Central memory CD4-positive, alpha-beta T cell (primary cell): ENCODE measurements at places on chromosomes 2 and 18.

GRCh38 chr2:111171337-111171930, 50.7 kb downstream of the BCL2L11 start:
- no peak for DNase-seq

DNA sequence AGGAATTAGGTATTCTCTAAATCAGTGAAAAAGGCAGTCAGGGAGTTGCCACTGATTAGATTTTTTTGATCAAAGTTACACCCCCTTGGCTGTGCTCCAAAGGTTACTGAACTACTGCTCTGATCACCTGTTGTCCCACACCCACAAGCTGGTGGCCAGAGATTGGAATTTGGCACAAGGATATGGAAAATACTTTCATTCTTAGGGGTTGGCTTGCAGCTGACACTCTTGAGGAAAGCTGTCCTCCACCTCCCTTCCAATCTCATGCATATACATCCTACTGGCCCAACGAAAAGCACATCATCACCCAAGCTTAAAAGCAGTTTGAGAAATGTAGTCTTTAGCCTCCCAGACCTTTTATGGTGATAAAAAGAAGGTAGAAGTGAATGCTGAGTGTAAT, 329.5 kb upstream of the CHAC2 start:
- no peak for DNase-seq

GRCh38 chr18:56641714-56642337, 3.4 kb upstream of the TXNL1 start:
- no peak for DNase-seq

GRCh38 chr2:159297042-159297707, 10.7 kb upstream of the WDSUB1 start:
- DNase-seq, result no peak

DNA sequence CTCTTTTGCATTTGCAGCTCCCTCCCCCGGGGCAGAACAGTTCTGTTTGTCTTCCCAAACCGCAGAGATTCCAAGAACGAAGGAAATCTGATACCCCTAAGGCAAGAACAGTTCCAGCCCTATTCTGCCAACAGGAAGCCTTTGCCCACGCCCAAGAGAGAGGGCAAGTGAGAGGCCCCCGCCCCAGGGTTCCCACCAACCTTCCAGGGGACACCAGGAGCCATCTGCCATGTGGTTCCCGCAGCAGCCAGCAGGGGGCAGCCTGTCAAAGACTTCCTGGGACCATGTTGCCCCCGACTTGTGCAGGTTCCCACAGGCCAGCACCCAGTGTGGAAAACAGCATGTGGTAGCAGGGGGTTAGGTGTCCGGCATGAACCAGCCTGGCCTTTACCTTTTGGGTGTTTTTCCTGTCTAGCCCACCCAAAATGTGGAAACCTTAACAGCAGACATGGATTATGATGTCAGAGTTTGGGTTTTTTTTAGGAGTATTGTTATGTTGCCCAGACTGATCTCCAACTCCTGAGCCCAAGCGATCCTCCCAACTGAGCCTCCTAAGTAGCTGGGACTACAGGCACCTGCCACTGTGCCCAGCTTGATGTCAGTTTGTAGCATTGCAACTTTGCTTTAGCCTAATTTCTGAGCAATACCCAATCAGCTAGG, 21.7 kb upstream of the EFHD1 start:
- peak; percentile 40 for DNase-seq

DNA sequence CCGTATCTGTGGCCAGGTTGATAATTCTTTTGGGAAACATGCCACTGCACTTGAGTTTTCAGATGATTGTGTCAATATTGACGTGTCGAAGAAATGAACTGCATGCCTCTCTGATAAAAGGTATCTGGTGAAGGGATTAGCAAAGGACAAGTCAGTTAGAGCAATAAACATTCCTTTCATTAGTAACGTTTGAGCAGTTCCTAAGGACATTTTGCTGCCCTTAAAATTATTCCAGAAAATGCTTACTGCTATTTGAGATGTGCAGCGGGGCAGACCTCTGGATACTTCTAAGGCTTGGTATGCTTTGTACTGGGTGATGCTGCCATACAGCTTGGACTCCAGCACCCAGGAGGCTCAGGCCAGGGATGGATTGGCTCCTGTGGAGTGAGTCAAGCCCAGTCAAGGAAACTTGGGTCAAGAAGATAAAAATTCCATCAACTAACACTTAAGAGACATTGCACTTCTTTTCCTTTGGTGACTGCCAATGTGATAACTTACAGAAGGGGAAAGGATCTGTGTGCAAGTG, 166.7 kb downstream of the FHOD3 start:
- no peak for DNase-seq

GRCh38 chr18:74499633-74500032, 3.5 kb downstream of the CNDP2 start:
- DNase-seq, result no peak

GRCh38 chr2:23536326-23536725, 151.3 kb downstream of the KLHL29 start:
- no peak for DNase-seq

DNA sequence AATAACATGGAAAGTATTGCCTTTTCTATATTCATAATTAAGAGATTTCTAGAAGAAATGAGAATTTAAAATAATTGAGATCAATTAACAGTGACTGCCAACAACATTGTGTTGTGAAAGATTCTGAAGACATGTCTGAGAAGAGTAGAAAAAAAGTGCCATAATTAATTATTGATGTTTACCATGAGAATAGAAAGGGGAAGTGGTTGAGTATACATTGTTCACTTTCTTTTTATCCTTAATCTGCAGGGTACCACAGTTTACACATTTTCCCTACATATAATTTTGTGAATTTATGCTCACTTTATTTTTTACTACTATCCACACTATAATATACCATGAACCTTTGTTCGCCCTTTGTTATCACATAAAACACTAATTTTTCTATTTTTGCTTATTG, 47.1 kb upstream of the UBE2E3 start:
- no peak for DNase-seq

DNA sequence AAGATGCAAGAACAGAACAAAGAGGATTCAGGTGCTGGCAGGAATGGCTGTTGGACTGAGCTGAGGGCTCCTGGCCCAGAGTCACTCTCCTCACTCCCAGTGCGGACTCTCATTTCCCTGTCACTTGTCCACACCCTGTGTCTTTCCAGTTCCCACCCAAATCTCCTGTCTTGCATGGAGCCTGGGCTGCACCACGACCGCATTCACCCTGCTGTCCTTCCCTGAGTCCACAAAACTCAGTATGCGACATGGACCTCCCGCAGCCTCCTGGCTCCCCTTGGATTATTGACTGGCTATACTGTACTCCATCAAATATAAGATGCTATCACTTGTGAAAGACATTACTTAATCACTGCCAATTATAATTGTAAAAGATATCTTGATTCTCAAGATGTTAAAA, 2.5 kb upstream of the ITM2C start:
- DNase-seq, result no peak

GRCh38 chr2:189060096-189060642, 86.0 kb downstream of the COL3A1 start:
- DNase-seq, result no peak

DNA sequence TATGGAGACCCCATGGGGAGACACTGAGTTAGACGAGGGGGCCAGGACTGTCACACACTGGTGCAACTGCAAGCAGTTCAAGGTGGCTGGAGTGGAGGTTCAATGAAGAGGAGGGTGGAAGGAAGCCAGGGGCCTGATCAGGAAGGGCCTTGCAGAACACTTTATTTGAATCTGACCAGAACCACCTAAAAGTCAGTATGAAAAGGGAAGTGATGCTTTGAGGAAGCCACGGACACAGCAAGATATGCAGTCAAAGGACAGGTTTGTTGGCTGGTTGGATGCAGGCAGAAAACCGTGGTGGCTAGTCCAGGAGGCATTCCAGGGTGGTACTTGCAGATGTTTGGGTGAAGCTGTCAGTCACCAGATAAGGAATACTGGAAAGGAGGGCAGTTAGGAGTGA, 3.5 kb upstream of the FAM124B start:
- no peak for DNase-seq

DNA sequence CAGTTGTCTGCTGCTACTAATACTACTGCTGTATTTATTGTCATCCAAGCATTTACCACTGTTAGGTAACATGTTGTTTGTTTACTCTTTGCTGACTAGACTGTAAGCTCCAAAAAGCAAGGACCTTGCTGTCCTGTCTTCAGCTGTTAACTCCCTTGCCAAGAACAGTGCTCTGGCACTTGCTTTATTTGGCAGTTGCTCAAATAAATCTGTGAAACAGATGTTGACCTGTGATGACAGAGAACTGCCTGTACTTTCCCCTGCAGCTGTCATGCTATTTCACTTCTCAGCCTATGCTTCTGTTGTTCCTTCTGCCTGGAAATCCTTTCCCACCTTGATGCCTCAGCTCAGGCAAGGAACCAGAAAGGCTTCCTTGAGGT, 181.2 kb downstream of the ATAD2B start:
- DNase-seq, result no peak

- DNase-seq, result no peak
Measured at GRCh38 chr2:218001629-218002028, 1.2 kb downstream of the TNS1 start.

DNA sequence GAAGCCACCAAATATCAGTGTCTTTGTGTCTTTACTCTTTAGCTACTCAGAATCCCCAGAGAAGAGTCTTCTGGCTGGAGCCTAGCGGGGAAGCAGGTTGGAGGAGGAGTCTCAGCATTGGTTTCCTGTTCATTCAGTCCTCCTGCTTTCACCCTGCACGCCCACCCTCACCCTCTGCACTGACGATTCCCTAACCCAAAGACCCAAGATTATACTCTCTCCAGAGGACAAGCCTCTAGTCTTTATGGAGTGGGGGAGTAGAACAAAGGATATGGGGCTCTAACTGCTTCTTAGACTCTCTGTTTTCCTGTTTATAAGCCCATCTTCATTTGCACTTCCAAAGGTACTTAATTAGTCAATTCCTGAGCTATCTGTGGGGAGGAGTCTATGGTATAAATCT, 338.8 kb downstream of the AGPS start:
- DNase-seq, result no peak

DNA sequence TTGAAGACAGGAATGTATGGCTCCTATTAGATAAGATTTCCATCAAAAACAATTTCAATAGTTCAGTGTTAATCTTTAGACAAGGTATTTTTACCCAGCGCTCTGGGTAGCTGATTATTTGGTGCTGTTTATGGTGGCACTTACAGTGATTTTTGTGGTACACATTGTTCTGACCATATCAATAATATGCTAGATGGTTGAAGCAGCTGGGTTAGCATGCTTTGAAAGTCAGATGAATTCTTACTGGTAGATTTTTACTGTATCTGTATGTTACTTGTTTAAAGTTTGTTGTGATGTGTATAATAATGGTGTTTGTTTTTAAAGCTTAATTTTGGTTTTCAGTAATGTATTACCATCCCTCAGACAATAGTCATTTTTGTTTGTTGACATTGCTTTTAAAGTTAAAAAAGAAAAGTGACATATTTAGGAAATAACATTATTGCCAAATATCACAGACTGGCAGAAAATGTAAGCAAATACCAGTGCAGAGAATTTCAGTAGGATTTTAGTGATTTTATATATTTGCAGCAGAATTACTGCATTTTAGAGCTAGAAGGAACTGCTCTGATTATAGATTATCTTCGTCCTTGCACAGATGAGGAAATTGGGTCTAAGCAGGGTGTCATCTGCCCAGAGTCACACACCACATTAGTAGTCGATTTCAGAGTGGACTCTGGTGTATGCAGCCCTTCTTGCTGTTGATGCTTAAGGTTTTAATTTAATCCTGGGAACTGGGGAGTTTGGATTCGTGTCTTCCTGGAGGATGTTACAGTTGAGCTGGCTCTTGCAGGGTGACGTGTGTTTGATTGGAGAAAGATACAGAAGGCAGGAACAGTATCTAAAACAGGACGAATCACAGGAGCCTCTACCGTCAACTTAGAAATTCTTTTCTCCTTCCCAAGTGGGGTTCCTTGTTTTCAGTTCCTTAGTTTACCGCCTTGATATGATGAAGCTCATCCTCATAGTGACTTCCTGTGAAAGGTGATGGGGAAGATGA, 6.6 kb downstream of the SOCS6 start:
- DNase-seq, result no peak

- DNase-seq, result no peak
Measured at GRCh38 chr2:150981826-150982225, 279.8 kb downstream of the RBM43 start.

- DNase-seq, result no peak
Measured at GRCh38 chr2:170562928-170563327, 152.2 kb upstream of the SP5 start.

DNA sequence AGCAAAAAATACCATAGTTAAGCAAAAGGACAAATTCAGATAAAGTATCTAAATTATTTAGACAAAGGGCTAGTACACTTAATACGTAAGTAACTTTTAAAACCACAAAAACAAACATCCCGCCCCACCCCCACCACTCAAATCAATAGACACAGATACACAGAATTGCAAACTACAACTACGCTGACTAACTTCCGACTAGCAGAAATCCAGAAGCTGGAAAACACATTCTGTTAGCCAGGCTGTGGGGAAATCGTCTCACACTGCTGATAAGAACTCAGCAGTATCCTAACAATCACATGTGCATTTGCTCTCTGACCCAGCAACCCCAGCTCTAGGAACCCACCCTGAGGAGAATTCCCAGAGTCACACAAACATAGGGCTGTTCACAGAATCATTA, 16.6 kb downstream of the FAM168B start:
- DNase-seq, result no peak

DNA sequence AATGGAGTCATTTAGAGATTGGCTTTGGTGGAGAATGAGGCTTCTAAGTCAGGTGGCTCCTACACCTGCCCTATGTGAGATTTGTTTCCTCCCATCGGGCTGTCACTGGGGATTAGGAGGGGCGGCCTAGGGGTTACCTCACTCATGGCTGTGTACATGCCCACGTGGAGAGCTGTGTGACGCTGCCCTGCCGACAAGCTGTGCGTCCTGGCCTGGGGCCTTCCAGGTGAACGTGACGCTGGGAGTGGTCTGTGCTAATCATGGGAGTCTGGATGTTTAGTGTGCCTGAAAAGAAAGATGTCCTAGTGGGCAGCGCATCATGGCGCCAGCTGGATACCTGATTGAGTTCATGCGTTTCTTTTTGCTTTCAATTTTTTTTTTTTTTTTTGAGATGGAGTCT, 14.0 kb downstream of the ASB1 start:
- no peak for DNase-seq

GRCh38 chr18:75607701-75608100, 180.2 kb upstream of the SMIM21 start:
- no peak for DNase-seq

GRCh38 chr2:101150306-101151145, 656 bp downstream of the TBC1D8 start:
- no peak for DNase-seq

- DNase-seq, result no peak
Measured at GRCh38 chr2:181178130-181178529, 197.7 kb downstream of the UBE2E3 start.

GRCh38 chr2:229083606-229084340, 187.3 kb downstream of the PID1 start:
- DNase-seq, result no peak

- DNase-seq, result peak; percentile 51
Measured at GRCh38 chr18:13539050-13539449, 187.3 kb downstream of the FAM210A start.

- DNase-seq, result no peak
Measured at GRCh38 chr2:126809340-126809739, 89.3 kb upstream of the TEX51 start.
